ENCODE measurements at places on chromosomes 7 and 10.

GRCh38 chr7:13965077-13965476 is 24.4 kb downstream of the ETV1 start:
- no peak for DNase-seq

DNA sequence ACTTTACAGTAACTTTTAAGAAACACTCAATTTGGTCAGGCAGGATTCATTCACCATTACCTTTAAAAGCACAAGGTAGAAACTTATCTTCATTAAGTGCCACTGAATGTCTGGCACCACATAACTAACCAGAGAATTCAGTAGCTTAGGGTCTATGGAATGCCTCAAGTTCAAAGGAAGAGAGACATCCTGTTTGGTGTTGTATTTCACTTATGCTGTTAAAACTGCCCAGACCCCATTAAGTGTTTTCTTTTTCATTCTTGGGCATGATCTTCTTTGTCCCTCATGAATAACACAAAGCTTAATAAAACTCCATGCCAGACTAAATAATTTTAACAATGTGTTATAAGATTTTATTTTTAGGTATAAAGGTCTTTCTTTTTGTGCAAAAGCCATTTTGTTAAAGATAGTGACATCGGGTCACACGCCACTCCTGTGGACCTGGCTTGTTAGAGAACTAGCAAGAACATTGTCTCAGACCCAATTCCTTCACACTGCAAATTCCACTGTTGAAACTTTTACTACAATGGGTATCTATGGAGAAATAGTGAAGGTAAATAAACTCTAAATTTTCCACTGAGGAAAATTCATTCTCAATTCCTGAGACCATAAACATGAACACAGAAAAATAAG is 221.0 kb downstream of the TWIST1 start:
- DNase-seq, result no peak

DNA sequence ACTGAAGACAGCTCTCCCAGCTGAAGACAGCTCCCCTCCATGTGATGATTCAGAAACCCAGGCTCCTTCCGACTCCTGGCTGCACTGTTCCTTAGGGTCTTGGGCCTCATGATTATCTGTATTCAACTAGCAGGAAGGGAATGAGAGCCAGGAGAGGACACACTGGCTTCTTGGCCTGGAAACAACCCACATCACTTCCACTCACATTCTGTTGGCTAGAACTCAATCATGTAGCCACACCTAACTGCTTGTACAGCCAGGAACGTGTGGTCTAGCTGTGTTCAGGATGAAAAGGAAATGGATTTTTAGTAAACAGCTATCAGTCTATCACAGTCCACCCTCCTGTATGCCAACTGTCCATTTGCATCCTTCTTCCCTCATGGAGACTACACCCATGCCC is 30.5 kb upstream of the XPNPEP1 start:
- DNase-seq, result no peak

GRCh38 chr10:34742456-34742855 is 72.6 kb downstream of the PARD3 start:
- DNase-seq, result no peak

GRCh38 chr7:131203291-131203976 is 124.2 kb upstream of the MKLN1 start:
- DNase-seq, result no peak

DNA sequence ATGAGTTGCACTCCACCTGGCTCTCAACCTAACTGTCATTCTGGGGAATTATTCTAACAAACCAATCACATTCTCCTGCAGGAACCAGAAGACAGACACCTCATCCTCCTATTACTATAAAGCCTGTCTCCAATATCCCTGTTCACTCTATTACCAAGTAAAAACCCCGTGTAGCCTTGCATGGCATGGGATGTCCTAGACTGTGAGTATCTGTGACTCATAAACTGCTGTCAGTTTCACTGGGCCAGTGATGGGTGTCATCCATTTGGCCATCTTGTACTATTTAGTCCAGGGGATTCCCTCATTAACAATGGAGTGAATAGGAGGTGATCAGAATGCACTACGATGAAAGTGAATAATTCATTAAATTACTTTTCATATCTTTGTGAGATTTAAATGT is 608.7 kb downstream of the DNAJB9 start:
- no peak for DNase-seq

- DNase-seq, result no peak
Observed at GRCh38 chr10:30589441-30589840, 40.1 kb downstream of the LYZL2 start.

DNA sequence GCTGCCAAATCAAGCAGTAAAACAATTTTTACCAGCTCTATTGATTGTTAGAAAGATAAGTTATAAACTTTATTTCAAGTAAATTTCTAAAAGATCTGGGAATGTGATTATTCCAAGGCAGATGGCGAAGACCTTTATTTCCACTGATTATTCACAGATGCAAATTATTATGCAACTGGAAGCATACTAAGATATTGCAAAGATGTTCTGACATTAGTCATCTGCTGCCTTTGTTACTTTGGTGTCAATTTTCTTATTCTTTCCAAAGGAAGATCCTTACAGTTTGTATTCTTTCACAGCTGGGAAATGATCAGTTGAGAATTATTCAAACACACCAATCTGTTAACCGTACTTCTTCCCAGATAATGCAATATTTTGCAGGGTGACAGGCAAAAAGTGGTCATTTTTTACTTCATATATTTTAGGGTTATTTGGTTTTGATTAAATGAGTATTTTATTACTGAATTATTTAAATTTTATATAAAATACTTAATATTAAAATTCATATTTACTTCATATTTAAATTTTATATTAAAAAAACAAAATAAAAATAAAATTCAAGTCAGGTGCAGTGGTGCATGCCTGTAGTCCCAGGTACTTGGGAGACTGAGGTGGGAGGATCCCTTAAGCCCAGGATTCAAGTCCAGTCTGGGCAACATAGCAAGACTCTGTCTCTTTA is 171.3 kb downstream of the FZD1 start:
- DNase-seq, result no peak

- DNase-seq, result peak; percentile 51
Observed at GRCh38 chr10:43202224-43202656, 64.0 kb downstream of the CSGALNACT2 start.

- DNase-seq, result no peak
Observed at GRCh38 chr10:4260483-4261124, 475.6 kb upstream of the KLF6 start.

DNA sequence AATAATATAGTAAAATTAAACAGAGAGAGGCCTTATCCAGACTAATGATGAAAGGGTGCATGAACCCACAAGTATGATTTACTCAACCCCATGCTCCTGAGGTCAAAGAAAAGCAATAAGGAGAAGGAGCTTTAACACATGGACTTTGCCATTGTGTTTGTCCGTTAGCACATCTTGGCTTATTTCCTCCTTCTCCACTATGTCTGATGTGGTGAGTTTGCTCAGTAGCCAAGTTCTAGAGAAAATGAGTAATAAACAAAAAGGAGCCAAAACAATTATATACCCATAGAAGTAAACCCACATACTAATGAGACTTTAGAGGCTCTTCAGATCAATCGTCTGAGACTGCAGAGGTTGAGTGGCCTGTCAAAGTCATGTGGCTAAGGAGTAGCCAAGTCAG is 26.1 kb upstream of the ADD3 start:
- no peak for DNase-seq

DNA sequence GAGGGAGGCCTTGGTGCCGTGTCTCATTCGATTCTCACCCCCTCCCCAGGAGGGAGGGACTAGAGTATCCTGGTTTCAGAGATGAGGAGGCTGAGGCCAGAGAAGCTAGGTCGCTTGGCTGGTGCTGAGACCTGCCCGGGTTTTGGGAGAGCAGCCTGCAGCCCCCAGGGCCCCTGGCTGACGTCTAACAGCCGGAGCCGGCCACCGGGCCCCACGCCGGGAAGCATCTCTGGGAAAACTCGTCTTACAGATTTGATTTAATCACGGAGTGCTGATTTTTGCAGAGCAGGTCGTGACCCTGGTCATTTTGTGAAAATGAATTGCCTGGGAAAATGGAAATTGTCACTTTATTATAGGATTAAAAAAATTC is 97.5 kb downstream of the MICALL2 start:
- DNase-seq, result no peak

DNA sequence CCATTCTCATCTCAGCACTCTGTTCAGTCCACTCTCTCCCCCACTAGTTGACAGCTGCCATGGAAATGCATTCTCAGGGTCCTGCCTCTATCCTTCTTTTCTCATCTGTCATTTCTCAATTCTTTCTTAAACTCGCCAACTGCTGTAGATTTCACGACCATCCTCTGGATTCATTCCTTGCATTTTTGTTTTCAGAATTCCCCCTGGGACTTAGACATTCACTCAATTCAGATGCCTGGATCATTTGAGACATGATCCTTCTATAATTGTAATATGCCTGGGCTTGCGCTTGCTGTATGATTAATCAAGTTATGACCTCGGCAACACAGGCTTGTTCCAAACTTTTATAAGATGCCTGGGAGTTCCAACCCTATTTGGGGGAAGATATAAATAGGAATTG is 104.5 kb downstream of the RAB11FIP2 start:
- no peak for DNase-seq

DNA sequence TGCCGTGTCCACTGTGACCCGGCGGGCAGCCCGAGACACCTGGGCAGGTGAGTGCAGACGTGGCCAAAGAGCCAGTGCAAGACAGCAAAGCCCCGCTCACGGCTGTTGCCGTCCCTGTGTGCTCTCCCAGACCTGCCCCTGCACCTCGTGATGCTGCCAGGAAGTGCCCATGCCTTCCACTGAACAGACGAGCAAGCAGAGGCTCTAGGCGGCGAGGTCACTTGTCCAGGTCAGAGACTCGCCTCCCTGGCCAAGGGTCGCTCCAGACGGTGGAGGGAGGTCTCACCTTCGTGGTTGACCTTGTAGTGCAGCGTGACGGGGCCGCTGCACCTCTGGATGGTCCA is 78.2 kb upstream of the GNA12 start:
- no peak for DNase-seq

DNA sequence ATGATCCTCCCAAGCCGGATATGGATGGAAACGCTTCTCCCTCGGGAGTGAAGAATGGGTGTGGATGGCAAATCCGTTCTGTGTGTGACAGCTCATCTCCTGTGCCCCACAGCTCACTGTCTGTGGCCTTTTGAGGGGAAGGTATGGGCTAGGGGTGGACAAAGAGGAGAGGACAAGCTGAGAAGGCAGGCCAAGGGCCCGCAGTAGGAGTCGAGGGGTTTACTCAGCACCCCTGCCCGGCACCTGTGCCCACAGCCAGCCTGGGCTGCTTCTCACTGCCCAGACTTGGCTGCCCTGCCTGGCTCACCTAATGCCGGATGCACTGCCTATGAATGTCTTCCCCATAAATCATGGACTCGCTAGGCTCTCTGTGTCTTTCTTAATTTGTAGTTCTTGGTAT is 503.8 kb downstream of the TCERG1L start:
- DNase-seq, result no peak

- DNase-seq, result peak; percentile 56
Observed at GRCh38 chr7:135207406-135208101, 3.8 kb downstream of the WDR91 start.

- no peak for DNase-seq
Observed at GRCh38 chr7:2775785-2776184, 68.3 kb downstream of the GNA12 start.

- DNase-seq, result no peak
Observed at GRCh38 chr7:155893664-155894063, 81.4 kb upstream of the SHH start.

- DNase-seq, result no peak
Observed at GRCh38 chr10:70274643-70275042, 9.2 kb downstream of the NPFFR1 start.

- no peak for DNase-seq
Observed at GRCh38 chr7:24718977-24719491, 38.2 kb downstream of the GSDME start.

DNA sequence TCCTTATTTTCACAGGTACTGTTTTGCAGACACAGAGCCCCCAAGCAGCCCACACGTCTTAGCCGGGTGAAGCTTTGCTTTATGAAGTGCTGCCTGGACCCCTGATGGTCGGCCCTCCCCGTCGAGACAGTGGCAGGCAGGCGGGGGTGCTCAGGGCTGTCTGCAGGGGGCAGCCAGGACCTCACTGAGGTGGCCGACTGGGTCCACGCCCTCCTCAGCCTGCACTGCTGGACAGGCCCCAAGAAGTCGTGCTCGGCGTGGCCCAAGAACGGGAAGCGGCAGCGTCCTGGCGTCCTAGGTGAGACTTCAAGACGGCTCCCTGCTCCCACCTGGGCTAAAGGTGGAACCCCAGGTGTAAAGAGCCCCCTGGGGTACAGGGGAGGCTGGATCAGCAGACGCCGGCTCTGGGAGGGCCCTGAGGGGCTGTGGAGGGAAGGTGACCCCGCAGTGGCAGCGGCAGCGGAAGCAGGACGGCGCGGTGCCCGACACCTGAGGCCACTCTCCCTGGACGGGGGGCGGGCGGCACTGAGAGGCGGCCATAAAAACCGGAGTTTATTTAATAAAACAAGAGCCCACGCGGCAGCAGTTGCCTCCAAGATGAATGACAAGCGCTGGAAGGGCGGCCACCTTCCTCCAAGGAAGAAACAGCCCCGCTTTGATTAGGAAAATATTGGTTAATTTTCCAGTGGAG is 179.4 kb downstream of the ELFN1 start:
- DNase-seq, result no peak

- no peak for DNase-seq
Observed at GRCh38 chr7:70570029-70570428, 561.9 kb upstream of the GALNT17 start.

DNA sequence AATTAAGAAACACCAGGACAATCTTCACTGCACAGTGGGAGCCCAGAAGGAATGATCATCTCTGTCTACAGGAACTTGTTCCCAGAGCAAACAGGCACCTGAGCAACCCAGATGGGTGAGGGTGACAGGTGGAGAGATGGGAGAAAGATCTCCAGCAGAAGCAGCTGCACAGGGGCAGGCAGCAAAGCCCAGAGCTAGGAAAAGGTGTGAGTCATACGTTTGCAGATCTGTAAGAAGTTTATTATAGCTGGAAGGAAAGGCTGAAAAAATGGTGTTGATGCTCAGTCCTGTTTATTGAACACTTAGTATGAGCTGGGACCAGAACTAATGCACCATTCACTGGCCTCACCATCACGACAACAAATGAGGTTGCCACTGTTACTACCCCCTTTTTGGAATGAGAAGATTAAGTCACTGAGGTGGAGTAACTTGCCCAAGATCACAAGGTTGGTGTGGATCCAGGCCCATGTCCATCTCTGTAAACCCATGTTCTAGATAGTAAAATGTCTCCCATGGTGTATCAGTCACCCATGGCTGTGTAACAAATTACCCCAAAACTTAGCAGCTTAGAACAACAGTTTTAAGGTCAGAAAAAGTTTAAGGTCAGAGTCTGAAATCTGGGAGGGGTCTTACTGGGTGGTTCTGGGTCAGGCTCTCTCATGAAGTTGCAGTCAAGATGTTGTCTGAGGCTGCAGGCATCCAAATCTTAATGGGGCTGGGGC is 506.9 kb downstream of the RPS24 start:
- DNase-seq, result no peak
